ENCODE measurements at places on chromosomes 4 and X.

DNA sequence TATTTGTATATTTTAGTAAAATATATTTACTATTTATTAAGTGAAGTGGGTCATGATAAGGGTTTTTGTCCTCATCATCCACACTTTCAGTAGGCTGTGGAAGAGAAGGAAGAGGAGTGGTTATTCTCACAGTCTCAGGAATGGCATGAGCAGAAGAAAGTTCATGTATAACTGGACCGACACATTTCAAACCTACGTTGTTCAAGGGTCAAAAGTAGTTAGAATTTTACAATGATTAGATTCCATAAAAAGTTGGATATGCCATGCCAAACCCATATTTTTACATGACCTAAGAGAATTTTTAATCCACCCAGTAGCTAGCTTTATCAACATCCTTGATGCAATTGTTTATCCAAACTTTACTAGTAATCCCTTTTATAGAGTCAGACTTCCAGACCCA, 15.6 kb upstream of the MAGEA8 start:
- no peak for DNase-seq

DNA sequence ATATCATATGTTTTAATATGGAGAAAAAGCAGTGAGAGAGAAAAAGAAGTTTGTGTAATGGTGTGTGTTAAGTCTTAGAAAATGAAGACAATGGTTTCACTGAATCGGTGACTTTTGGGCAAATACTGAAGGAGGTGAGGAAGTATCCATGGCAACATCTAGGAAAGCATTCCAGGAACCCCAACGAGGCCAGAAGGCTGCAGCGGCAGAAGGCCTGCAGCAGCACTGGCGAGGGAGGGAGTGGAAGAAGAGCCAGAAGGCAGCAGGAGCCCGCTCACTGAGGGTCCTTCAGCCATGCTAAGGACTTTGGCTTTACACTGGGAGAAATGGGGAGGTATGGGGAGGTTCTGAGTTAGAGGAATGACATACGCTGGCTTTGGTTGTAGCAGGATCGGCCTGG, 26.8 kb downstream of the COQ2 start:
- DNase-seq = no peak

DNA sequence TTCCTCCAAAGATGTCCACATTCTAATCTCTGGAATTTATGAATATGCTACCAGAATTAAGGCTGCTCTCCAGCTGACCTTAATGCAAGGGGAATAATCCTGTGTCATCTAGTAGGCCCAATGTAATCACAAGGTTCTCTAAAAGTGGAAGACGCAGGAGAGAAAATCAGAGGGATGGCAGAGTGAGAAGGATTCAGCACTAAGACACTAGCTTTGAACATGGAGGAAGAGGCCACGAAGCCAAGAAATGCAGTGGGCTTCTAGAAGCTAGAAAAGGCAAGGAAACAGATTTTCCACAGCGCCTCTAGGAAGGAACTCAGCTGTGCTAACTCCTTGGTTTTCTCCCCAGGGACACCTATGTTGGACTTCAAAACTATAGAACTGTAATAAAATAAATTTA, 240.7 kb upstream of the TRAM1L1 start:
- DNase-seq = no peak

DNA sequence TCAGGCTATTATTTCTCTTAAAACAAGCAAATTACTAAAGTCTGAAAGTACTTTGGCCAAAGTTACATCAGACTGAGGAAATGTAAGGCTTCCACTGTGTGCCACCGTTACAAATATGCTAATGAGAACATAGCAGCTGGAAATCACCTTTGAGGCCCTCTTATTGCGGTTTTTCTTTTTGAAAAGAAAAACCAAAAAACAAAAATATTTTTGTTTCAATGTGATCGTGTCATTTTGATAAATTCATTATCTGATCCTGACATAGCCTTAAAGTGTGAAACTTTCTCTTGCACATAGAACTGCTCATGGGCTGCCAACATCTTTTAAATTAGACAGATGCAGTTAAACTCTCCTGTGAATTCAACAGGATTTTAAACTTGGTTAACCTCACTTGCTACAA, 2.8 kb upstream of the TIFA start:
- no peak for DNase-seq

- DNase-seq = peak; percentile 2
Measured at GRCh38 chr4:41796545-41797210, 48.2 kb upstream of the PHOX2B start.

GRCh38 chr4:85244638-85245037, 230.3 kb upstream of the ARHGAP24 start:
- DNase-seq = no peak

DNA sequence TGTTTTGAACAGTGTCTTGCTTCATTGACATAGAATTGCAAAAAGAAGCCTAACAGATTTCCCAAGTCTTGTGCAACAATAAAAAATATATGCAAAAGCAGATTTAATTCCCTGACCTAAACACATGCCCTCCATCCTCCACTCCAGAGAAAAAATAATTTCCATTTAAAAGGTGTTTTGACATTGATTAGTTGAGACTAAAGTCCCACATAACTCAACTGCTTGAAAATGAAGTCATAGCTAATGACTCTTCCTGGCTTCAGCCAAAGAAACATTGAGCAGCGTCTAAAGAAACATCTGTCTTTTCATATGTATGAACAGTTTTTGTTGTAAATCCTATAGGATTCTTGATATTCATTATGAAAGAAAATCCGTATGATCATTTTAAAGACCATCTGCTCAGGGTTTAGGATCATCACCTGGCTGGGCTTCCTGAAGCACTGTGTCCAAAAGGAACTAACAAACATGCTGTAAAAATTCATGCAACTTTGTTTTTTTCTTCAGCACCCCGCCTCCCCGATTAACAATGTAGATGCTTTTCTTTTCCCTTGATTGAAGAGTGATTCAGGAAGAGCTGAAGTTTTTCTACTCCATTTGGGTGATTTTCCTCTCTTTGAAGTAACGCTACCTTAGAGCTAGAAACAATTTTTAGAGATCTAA, 273.4 kb downstream of the HS3ST1 start:
- no peak for DNase-seq

DNA sequence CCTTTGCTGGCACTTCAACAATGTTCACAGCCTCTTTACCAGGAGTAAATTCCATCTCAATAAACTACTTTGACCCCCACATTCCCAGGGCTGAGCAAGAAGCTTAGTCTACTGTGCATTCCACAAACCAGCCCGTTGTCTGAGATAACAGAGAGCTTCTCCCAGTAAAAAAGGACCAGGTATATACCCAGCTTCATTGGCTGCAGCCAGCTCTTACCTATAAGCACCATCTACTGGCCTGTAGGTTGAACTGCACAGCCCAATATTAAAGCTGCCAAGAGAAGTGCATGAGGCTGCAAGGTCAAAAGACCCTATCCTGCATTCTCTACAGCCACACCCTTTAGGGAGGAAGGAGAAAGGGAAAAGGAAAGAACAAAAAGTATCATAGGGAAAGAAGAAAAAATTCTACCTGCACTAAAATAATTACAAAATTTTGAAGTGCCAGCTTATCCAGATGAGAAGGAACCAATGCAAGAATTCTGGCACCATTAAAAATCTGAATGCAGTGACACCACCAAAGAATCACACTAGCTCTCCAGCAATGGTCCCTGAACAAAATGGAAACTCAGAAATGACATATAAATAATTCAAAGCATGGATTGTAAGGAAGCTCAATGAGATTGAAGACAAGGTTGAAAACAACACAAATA, 45.7 kb upstream of the INTU start:
- DNase-seq = peak; percentile 74

GRCh38 chr4:121277194-121278105, 103.4 kb downstream of the QRFPR start:
- no peak for DNase-seq

- no peak for DNase-seq
Measured at GRCh38 chrX:66015900-66016689, 23.8 kb downstream of the VSIG4 start.

- DNase-seq = peak; percentile 55
Measured at GRCh38 chrX:24877854-24878650, 137.7 kb downstream of the ARX start.

DNA sequence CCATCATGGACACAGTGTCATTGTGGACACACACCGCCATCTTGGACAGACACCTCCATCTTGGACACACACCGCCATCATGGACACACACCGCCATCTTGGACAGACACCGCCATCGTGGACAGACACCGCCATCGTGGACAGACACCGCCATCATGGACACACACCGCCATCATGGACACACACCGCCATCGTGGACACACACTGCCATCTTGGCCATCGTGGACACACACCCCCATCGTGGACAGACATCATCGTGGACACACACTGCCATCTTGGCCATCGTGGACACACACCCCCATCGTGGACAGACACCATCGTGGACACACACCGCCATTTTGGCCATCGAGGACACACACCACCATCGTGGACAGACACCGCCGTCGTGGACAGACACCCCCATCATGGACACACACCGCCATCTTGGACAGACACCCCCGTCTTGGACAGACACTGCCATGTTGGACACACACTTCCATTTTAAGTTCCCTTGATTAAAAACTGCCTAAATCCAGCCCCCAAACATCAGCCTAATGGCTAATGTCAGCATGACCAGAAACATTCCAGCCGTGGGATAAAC, 9.1 kb downstream of the ASMTL start:
- no peak for DNase-seq

GRCh38 chr4:116839826-116840225, 245.6 kb downstream of the TRAM1L1 start:
- no peak for DNase-seq

- DNase-seq = no peak
Measured at GRCh38 chrX:103539695-103540094, 20.4 kb upstream of the RAB40A start.

DNA sequence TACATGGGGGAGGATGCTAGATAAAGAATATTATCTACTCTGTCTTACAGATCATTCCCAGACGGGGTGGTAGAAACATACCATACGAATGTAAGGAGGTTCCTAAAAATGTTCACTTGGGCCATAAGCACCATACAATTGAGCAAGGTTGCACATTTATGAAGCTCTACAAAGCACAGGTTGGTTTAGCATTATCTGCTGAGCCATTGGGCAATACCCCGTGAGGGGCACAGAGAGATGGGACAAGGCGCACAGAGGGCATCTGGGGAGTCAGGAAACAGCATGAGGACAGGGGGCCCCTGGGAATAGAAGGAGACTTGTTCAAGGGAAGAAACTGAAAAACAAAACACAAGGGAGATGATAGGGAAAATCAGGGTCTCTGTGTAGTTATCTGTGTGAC, 305.3 kb downstream of the TRIML1 start:
- DNase-seq = no peak
